ENCODE measurements at places on chromosomes 3 and 15. TPM values are rescaled to one million over a fixed set of nuclear protein-coding genes. Genes with fewer than 3 reads are reported as not detected.

- DNase-seq = no peak
Measured at GRCh38 chr15:78938658-78939488, 6.0 kb downstream of the CTSH start.

Gene EPB42
- not detected for total RNA-seq

DNA sequence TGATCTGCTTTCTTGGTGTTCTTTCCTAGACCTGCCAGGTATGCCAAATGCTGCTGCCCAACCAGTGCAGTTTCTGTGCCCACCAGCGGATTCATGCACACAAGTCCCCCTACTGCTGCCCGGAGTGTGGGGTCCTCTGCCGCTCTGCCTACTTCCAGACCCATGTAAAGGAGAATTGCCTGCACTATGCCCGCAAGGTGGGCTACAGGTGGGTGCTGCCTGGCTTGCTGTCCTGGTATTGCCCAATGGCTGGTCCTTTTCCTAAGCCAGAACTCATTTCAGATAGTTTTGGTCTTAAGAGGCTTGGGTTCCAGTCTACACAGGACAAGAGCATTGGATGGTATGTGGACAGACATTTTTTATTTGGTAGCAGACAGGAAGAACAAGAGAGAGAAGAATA, 26.5 kb upstream of the ALPK3 start:
- no peak for DNase-seq

DNA sequence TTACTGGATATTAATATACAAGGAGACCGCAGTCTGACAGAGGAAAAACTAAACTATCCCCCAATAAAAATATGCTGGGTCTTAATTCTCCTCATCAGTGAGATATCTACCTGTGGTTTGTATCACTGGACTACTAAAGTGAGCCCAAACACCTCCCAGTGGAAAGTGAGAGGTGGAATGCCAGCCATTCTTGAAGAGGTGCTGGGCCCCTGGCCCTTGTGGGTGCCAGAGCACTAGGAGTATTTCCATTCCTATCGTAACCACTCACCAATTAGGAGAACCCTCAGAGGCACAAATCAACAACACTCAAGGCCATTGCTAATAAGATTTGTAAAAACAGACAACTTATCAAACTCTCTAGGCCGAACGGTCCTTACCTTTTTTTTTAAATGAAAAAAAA, 121.5 kb upstream of the TSPAN3 start:
- DNase-seq = no peak

- DNase-seq = no peak
Measured at GRCh38 chr3:141992512-141992911, 116.1 kb downstream of the ATP1B3 start.

DNA sequence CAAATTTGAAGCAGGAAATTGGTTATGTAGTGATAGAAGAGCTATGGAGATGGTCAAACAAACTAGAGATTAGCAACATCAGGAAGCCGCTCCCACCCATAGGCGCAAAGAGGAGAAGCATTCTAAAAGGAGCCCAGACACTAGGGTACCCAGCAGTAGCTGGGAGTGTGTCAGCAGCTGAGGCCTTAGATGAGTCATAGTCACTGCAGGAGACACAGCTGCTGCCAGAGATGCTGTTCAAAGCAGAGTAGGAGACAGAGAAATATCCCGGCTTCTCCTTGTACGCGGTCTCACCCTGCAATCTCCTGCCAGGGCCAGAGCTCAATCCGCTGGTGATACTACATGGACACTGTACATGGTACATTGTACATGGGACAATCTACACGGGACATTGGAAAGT, 61.9 kb downstream of the VGLL3 start:
- peak; percentile 48 for DNase-seq

Gene CCDC191
- 2.7 TPM for total RNA-seq

DNA sequence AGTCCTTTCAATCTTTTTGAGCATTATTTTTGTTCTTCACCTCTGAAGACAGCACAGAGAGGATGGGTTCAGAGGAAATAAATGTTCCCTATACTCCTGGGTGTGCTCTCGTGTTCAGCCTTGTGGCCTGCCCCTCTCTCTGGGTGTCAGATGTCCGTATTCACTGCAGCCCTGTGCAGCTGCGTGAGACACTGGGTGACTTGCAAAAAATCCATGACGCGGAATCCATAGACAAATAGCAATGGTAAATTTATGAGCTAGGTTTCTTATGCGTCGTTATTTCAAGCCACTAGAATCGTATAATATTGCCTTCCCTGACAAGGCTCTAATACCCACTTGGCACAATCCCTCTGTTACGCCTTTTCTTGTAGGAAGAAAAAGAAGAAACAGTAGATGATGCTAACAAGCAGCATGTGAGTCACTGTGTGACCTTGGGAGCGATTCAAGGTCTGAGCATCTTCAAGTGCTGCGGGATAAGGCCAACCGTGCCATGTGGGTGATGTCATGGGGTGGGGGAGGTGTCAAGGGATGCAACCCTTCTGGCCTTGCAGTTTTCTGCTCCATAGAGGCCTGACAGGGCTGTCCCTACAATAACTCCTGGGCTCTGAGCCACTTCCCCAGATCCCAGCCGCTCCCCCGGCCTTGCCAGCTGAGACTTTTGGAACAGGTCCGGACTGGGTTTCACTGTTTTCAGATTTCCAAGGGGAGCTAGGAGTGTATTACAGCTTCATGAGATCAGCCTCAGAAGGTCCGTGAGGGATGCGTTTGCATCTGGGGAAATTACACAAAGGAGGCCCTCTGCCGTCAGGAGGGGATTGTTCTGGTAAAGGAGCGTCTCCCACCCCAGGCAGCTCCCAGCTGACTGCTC, 47.6 kb upstream of the POMGNT2 start:
- DNase-seq = no peak

GRCh38 chr3:24343084-24343783, 151.4 kb downstream of the THRB start:
- peak; percentile 59 for DNase-seq

DNA sequence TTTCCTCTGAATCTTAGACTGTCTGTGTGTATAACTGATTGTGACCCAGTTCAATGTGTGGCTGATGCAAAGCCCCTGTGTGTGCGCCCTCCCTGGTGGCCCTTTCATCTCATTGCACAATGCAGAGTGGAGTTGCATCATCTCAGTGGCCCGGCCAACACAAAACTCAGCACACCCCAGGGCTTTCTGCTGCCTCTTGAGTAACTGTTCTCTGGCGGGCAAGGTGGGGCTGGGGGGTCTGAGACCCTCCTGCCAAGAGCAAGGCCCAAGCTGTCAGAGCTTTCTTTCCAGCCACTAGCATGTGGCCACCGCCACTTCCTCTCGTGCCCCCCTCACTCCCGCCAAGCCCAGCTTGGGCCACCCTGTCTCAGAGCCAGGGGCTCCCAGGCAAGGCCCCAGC, 80.7 kb upstream of the ALDH1L1 start:
- DNase-seq = no peak

DNA sequence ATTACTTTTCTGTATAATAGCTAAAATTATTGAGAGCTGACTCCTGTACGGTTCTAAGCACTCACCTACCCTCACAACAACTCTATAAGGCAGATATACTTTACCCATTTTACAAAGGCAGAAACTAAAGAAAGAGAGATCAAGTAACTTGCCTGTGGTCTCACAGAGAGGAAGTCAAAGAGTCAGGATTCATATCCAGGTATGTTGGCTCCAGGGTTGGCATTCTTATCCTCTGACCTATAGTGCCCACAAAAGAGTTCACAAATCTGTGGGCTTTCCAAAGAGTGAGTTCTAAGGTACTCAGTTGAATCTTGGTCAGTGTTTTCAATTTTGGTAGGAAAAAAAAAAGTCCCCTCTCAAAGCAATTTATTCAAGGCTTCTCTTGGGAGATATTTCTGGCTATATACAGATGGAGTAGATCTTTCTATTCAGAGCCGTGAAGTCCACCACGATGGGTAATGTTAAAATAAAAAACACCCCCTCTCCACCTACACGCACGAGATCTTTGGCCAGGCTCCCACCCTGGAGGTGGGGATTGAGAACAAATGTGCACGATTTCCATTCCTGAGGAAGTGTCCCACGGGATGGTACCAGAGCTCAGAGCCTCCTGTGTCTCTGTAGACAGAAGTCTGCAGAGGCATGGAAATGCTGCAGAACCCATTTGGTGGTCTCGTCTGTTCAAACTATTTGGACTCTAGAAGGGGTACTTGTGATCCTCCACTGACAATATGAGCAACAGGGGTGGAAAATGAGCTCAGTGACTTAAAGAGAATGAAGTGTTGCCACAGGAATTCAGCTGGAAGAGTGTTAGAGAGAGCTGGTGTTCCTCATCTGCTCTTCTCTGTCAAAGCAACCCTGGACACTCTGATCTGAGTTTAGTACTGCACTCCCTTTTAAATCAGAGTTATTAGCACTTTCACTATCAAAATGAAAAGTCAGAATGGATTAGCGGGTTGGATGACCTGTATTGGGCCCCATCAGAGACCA, 212.1 kb upstream of the EIF1B start:
- DNase-seq = no peak

Gene ANKRD63
- 0.63 TPM for total RNA-seq

Gene PLSCR5
- total RNA-seq = not detected

DNA sequence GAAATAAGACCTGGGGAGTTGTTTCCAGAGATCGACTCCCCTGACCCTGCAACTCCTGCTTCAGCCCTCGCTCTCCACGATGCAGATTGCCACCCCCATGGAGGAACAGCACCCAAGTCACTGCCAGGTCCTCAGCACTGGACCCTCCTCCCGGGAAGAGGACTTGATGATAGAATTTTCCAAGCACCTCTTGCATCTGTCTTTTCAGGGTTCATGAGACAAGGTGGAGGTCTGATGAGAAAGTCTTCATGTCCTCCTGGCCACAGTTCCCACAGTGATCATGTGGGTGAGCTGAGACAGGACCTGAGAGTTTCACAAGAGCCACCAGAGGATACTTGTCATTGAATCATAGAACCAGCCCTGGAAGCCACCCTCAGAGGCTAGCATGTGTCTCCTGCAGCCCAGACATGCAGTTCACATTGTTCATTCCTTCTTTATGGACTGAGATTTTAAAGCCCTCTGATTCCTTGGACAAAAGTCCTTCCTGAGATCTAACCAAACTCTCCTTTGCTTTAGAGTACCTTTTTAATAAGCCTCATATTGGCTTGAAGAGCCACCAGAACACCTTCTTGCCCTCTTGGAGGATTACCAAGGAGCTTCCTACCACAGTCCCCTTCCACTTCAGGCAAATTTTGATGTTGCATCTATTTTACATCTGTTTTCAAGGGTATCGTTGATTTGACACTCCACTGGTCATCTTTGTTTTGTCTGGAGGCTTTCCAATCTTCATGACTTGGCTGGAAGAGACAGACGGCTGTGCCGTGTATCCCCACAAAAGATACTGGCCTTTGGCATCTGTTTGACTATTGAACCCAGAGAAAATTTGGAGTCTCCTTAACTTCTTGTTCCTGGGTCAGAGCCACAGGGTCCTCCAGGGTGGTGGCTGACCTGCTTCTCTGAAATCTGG, 224.8 kb upstream of the BHLHE40 start:
- DNase-seq = no peak

GRCh38 chr3:49567406-49567805, 13.1 kb downstream of the BSN start:
- no peak for DNase-seq

DNA sequence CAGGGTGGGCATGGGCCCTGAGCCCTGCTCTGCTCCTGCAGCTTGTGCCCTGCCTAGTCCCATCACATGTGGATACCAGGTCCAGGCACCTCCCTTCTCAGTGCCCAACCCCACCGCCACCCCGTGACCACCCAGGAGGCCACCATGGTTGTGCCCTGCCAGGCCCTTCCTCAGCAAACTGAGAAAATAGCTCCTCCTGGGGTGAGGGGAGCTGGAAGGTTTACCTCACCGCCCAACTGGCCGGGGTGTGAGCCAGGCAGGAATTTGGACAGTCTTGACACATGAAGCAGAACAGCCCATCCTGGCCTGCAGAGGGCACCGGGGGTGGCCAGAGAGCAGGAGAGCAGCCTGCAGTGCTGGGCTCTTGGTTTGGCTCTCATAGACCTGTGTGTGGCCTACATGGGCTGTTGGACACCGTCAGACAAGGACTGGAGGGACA, 11.4 kb upstream of the C3orf22 start:
- no peak for DNase-seq

DNA sequence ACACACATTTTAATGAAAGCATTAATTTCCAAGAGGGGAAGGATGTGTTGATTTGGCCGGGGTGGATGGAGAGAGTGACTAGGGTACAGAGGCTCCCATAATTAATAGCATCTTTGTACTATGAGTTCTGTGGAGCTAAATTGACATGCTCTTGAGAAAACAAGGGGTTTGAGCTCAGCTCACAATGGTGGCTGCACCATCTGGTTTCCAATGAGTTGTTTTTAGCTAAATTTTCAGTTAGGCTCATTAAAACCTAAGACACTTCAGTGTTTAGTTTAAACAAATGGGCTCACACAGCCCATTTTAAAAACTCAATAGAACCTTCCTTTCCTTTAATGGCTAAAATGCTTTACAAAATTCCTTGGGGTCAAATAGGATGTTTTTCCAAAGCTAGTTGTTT, 199.7 kb downstream of the TNIK start:
- DNase-seq = no peak

Gene FGF7
- not detected for total RNA-seq

Gene ZBBX
- total RNA-seq = not detected

GRCh38 chr3:170323331-170323730, 34.2 kb upstream of the SKIL start:
- no peak for DNase-seq

Gene WNT5A
- 109 TPM for total RNA-seq

Gene NUP210
- 8.9 TPM for total RNA-seq

- DNase-seq = no peak
Measured at GRCh38 chr3:153291059-153291685, 129.1 kb downstream of the RAP2B start.

- DNase-seq = peak; percentile 55
Measured at GRCh38 chr3:170440344-170440743, 21.7 kb downstream of the CLDN11 start.

Gene GRK7
- not detected for total RNA-seq

Gene RBSN
- total RNA-seq = 11.1 TPM

- no peak for DNase-seq
Measured at GRCh38 chr15:57388464-57388863, 12.2 kb downstream of the CGNL1 start.

Gene PLA2G4D
- total RNA-seq = not detected

DNA sequence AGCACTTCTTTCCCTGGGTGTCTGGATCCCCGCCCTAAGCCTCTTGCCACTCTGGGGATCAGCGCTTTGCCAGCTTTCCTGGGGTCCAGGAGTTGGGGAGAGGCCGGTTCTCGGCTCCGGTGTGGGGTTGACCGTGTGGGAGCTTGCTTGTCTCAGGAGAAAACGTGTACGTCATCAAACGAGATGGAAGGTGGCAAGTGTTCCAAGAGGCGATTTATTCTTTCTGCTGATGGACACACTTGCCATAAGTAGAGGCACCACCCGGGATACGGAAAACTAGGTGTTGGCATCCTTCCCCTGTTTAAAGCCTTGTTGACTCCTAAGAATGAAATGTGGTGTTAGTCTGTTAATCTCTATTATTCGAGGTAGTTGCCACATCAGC, 295 bp downstream of the ZWILCH start:
- no peak for DNase-seq

Gene DLEC1
- not detected for total RNA-seq

GRCh38 chr3:9339761-9340471, 22.9 kb upstream of the THUMPD3 start:
- DNase-seq = no peak

DNA sequence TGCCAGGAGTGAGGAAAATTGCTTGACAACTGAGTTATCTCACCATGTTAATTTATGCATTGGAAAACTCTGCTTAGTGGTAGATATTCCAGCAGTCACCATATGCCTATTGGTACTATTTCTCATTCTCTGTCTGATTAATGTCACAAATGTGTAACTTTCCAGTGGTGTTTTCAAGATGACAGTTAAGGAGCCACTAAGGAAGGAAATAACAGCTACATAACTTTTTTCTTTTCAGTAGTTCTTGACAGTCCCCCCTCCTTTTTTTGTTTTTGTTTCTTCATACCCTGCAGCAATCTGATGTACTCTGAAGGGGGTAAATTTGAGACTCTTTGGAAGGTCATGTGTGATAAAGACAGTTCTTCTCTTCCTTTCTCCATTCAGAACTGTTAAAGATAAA, 13.1 kb downstream of the RASA2 start:
- DNase-seq = no peak
